ENCODE measurements at places on chromosomes 4 and X.

DNA sequence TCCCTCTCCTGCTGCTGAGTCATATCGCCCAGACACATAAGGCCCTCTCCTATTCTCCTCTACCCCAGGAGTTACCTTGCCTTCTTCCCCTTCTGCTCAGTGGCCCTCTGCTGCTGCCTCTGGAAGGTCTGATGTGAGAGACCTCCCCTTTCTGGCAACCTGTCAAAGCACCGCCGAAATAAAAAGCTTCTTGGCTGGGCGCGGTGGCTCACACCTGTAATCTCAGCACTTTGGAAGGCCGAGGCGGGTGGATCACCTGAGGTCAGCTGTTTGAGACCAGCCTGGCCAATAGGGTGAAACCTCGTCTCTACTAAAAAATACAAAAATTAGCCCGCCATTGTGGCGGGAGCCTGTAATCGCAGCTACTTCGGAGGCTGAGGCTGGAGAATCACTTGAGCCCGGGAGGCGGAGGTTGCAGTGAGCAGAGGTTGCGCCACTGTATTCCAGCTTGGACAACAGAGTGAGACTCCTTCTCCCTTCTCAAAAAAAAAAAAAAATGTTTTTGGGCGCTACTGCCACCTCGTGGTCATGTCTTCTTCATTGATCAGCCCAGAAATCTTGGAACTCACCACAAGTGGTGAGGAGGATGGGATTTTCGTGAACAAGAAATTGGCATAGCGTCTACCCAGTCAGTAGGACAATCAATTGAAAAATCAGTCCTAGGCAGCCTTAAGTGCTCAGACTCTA is 8.6 kb upstream of the ZXDA start:
- DNase-seq, result no peak

DNA sequence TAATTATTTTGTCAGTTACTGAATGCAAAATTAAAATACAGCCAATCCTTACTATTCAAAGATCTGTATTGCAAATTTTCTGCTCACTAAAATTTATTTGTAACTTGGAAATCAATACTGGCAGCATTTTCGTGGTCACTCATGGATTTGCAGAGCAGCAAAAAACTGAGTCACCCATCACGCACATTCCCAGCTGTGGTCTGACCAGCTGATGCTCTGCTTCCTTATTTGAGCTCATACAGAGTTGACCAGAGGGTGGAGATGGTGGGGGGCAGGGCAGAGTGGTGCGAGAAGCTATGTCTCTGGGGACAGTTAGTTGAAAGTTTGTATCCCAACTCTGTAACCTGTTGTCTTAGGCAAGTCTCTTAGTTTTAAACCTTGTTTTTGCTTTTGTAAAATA is 214.8 kb downstream of the SPCS3 start:
- no peak for DNase-seq

- no peak for DNase-seq
These were observed 19.1 kb downstream of the PIR start for GRCh38 chrX:15474028-15474427.

DNA sequence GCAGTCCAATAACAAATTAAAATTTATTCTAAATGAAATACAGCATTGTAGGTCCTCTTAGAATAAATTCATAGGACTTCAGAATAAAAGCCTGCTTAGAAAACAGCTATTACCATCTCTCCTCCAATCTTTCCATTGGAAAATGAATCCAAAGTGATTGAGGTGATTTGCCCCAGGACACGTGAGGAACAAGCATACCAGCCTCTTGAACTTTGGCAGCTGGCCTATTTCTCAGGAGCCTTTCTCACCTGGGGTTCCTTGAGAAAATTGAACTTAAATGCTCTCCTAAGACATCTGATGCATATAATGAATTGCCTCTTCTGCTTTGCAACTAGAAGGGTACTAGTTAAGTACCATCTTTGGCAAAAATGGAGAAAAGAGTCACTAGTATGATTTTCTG is 13.5 kb downstream of the ARHGAP24 start:
- no peak for DNase-seq

DNA sequence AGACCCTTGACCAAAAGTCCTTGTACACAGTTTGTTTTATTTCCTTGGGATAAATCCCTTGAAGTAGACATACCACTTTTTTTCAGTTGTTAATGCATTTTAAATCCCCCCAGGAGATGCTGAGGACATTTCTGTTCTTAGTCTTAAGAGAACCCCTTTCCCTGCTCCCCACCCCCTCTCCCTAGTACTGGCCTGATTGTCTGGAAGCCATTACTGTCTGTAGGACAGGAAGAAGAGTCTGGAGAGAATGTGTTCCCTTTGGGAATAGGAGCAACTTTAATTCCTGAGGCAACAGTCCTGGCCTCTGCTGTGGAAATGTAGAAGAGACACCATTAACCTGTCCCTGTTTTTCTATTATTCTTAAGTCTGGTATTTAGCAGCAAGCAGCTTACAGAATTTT is 52.3 kb upstream of the TMEM131L start:
- no peak for DNase-seq

- no peak for DNase-seq
These were observed 83.0 kb downstream of the MAMLD1 start for GRCh38 chrX:150446151-150446550.

- DNase-seq, result no peak
These were observed 876.6 kb upstream of the GRID2 start for GRCh38 chr4:91427171-91427570.

DNA sequence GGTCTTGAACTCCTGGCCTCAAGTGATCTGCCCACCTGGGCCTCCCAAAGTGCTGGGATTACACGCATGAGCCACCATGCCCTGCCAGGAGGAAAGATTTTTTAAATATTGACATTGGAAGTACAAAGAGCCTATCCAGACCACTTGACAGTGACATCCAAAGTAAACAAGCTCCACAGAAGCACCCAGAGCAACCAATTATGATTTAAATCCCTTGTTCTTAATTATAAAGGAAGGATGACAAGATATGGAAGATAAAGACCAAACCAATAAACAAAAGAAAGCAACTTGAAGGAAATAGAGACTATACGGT is 27.7 kb upstream of the RPL34 start:
- DNase-seq, result no peak

GRCh38 chr4:85569730-85570299 is 94.9 kb downstream of the ARHGAP24 start:
- DNase-seq, result no peak

GRCh38 chrX:17608888-17609287 is 128.4 kb upstream of the SCML1 start:
- DNase-seq, result no peak

GRCh38 chrX:637660-638481 is 7.3 kb downstream of the SHOX start:
- DNase-seq, result no peak

- DNase-seq, result no peak
These were observed 295.4 kb downstream of the PACRGL start for GRCh38 chr4:20995610-20996009.

DNA sequence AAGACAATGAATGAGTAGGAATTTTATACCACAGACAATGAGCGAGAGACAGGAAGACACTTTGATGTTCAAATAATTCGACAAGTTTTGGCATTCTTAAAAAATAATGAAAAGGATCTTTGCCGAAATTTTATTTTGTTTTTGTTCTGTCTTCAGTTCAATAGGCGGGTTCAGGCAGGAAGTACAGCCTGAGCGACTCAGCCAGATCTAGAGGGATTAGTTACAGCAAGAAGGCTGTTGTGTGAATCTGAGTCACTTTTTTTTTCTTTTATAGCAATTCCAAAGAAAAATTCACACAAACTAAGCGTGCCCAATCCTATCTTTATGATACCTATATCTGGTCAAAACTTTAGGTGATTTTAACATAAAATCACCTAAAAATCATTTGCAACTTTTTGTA is 505.4 kb upstream of the FAM241A start:
- no peak for DNase-seq

DNA sequence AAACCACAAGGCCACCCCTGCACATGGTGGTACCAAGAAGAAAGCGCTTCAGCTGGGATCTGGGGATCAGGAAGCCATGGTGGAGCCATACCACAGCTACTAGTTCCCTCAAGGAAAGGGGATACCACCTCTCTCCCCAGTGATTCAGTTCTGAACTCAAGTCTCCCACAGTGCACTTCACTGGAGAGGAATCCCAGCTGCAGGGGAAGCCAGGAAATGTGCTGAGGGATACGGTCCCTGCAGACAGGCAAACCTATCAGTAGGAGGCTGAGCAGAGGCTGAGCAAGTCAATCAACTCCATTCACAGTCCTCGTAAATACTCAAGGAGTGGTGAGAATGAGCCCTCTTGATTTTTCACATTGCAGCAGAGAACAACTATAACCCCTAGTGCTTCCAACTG is 11.0 kb downstream of the TMEM192 start:
- no peak for DNase-seq

DNA sequence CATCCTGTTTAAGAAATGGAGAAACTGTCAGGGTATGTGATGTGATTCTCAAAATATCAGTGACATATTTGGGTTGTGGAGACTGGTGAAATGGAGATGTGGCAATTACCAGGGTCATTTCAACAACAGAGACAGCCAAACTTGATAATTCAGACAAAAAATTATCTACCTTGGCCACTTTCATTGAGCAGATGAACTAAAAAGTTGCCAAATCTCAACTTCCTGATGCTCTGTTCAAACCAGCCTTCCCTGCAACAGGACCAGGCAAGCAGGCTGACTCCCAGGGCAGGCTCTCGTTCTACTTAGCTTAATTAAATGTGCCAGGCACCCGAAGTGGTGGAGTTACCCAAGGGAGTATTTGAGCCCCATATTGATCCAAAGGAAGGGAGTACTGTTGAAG is 199.6 kb downstream of the AFF2 start:
- no peak for DNase-seq

GRCh38 chr4:6746721-6747293 is 30.8 kb downstream of the BLOC1S4 start:
- no peak for DNase-seq

DNA sequence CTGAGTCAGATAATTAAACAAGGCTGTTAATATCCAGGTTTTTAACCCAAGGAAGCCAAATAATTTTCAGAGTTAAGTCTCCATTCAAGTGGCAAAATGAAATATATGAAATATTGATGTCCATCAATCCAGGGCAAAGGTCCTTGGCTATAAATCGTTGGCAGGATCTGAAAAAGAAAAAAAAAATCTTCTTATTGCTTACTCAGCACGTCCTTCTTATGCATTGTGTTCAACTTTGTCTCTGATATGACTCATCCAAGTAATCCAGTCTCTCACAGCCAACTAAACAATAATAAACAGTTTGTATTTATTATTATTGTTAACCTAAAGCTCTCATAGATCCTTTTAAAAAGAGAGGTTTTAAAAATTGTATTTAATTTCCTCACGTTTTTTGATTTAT is 851.2 kb downstream of the ADGRL3 start:
- DNase-seq, result no peak

- no peak for DNase-seq
These were observed 22.1 kb downstream of the PPP1R2C start for GRCh38 chrX:42755815-42756214.

DNA sequence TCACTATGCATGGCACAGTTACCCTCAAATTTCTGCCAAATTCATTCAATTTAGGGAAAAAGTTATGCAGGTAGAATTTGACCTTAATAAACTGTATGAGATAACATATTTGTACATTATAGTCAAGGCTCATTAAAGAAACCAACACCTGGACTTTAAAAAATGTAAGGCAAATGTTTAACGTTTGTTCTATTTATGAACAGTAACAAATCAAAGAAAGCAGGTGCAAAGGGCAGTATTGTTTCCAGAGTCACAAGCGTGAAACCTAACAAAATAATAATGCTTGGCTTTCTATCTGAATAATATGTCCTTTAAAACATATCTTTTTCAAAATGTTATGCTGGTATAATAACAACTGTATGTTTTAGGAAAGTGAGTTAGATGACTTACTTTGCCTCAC is 41.2 kb downstream of the LIN54 start:
- DNase-seq, result no peak

DNA sequence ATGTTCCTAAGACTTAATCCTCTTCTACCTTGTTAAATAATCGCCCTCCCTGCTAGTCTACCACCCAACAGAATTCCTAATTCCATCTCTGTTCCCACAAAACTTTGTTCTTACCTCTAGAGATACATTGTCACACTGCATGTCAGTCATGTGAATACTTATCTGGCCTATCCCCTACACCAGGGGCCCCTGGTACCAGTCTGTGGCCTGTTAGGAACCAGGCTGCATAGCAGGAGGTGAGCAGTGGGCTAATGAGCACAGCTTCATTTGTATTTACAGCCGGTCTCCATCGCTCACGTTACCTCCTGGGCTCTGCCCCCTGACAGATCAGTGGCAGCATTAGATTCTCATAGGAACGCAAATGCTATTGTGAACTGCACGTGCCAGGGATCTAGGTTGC is 73.9 kb downstream of the APBB2 start:
- DNase-seq, result no peak

DNA sequence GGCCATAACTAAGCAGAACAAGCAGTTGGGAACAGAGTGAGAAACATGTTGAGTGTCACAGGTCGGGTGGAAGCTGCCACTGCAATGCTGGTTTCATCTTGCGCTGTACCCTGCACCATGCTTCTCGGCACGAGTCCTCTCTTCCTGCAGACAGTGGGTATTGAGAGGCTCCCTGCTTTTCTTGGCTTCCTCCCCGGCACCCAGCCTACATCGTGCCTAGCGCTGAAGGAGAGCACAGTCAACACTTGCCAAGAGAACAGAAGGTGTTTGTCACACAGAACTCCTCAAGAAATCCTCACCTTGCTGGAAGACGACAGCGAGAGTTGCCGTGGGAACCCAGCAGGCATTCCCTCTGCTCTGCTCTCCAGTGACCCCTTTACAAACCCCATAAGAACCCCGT is 53.6 kb downstream of the EVC2 start:
- no peak for DNase-seq

- no peak for DNase-seq
These were observed 1048.4 kb downstream of the NLGN4X start for GRCh38 chrX:5180135-5180741.

DNA sequence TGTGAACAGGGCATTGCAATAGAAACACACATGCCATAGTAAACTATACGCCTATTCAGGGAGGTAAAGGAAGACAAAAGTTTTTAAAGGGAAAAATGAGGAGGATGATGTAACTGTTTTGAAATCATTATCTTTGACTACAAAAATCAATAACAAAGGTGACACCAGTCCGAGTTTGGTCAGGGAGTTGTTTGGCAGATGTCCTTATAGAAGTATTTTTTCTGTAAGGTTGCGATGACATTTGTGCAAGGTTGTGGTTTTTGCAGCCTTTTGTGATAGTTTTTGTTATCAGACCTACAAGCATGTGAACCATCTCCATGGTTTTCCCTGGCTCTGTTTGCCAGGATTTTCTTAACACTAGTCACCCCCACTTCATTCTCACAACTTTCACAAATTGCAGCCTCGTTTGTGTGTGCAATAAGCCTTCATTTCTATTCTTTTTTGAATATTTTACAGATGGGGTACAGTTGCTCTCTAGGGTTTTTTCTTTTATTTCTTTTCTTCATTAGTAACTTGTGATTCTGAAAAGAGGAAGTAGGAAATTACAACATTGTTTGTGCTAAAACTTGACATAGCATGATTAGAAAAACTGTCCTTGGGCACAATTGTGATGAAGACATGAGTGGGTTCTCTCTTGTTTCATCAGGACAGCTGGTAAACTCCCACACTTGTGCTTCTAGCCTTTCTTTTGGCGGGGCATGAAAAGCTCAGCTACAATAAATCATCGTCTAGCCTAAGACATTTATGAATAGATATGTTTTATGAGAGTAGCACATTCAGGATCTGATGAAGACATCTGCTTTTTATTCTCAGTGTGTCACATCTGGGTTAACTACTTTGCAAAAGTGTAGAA is 60.2 kb upstream of the PNPLA4 start:
- DNase-seq, result no peak

Data from esophagus squamous epithelium (tissue), 5 donors.